Stimulated activated CD8-positive, alpha-beta memory T cell treated with anti-CD3 and anti-CD28 coated beads, Interleukin-15, amount 100 ng/mL, for 1 hour (primary cell): ENCODE measurements at places on chromosomes 7 and 10.

DNA sequence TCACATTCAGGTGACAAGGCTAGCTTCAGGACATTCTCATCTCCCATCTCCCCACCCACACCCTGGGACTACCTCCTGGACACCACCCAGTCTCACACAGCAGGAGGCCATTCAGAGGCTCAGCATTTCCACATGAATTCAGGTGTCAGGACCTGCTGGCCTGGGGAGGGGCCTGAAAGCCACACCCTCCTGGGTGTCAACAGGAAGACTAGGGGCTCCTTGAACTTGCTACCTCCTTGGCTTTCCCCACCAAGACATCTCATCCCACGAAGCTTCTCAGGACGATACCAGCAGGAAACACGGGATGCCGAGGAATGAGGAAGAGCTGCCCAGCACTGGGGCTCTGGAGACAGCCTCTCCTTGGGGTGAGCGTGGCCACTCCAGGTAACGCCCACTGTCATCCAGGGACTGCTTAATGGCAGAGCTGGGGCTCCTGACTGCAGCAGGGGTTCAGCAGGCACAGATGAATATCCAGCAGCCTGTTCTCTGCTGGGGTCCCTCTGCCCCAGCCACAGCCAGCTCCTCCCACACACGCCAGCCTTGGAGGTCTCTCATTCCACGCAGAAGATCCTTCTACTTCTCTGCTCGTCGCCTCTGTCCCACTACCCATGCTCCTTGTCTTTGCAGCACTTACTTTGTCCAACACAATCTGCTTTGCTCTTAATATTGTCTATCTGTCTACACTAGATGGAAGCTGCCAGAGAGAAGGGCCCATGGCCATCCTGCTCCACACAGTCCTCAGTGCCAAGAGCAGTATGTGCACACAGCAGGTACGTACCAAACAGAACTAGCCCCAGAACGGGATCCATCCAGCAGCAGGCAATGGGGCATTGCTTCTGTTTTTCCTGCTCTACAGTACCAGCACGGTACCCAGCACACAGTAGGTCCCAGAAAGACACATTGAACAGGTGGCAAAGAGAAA, 88.7 kb downstream of the FAM53B start:
- no peak for DNase-seq

- no peak for DNase-seq
These were observed 115.8 kb upstream of the CARD11 start for GRCh38 chr7:3159445-3159844.

- DNase-seq = no peak
These were observed 37.6 kb downstream of the MYL10 start for GRCh38 chr7:101591504-101591903.

- DNase-seq = no peak
These were observed 17.0 kb upstream of the CASD1 start for GRCh38 chr7:94492601-94493000.

DNA sequence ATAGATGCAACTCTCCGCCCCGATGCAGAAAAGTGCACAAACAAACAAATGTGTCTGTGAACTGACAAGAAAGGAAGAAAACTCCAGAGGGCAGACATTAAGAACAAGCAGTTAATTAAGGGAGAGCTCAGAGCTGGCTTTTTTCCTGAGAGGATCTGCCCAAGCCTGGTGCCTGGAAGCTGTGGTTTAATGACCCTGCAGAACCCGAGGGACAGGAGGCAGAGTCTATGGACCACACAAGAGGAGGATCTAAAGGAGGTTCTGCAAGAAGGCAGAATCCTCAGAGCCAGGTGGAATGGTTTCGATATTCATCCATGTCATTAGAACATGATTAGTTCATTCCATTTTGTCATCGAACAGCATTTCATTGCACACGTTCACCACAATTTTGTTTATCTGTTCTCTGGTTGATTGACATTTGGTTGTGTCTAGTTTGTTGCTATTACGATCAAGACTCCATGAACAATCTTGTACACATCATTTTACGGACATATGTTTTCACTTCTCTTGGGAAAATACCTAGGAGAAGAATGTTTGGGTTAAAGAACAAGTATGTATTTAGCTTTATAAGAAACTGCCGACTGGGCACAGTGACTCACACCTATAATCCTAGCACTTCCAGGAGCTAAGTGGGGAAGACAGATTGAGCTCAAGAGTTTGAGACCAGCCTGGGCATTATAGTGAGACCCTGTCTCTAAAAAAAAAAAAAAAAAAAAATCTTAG, 560.2 kb downstream of the CALN1 start:
- no peak for DNase-seq

DNA sequence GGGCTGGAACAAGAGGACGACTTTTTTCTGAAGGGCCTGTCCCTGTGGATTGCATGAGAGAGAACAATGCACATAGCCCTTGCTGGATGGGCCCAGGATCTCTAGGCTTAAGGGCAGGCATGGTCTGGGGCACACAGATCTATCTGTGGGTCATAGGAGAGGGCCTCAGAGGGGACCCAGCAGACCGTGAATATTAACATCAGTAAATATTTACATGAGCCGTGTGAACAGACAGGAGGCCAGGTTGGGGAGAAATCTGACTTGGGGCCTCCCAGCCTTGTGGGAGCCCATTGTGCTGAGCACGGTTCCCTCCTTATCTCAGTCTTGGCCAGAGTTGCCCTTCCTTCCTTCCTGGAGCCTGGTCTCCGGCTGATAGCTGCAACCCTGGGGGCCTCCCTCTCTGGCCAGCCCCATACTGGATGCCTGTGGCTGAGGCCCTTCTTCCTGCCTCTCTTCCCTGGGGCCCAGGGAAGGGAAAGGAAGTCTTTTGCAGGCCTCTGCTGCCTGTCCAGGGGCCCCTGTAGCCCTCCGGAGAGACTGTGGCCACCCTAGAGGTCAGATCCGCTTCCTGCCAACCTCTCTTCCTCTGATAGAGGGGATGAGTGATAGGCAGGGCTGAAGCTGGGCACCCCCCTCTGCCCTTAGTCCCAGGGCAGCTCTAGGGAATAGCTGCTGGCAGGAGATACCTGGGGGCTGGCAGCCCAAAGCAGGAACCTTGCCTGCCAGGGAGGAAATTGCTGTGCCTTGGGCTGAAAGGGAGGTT, 44.5 kb upstream of the TRIM8 start:
- no peak for DNase-seq

DNA sequence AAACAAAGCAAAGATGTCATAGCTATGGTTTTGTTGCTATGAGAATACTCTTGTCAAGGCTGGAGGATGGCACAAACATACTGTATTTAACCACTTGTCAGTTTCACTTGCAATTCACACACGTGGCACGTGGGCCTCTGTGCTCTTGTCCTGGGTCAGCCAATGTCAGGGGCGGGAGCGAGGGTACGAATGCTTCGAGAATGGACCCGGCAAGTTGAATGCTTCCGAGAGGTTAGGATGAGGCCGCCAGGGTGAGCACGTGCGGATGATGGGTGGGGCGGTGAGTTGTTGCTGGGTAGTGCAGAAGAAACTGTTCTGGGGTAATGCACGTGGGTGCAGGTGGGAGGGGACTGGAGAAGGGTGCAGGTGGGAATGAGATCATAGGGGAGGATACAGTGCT, 10.4 kb upstream of the OCM2 start:
- DNase-seq = no peak

- no peak for DNase-seq
These were observed 21.6 kb upstream of the UNCX start for GRCh38 chr7:1210979-1211608.

GRCh38 chr7:112346381-112347060, 103.7 kb upstream of the IFRD1 start:
- no peak for DNase-seq

GRCh38 chr7:29355388-29355787, 160.8 kb downstream of the CHN2 start:
- no peak for DNase-seq

DNA sequence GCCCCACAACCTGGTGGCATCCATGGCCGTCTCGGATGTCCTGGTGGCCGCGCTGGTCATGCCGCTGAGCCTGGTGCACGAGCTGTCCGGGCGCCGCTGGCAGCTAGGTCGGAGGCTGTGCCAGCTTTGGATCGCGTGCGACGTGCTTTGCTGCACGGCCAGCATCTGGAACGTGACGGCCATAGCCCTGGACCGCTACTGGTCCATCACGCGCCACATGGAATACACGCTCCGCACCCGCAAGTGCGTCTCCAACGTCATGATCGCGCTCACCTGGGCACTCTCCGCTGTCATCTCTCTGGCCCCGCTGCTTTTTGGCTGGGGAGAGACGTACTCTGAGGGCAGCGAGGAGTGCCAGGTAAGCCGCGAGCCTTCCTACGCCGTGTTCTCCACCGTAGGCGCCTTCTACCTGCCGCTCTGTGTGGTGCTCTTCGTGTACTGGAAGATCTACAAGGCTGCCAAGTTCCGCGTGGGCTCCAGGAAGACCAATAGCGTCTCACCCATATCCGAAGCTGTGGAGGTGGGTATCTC, 1.1 kb downstream of the HTR5A start:
- DNase-seq = no peak

DNA sequence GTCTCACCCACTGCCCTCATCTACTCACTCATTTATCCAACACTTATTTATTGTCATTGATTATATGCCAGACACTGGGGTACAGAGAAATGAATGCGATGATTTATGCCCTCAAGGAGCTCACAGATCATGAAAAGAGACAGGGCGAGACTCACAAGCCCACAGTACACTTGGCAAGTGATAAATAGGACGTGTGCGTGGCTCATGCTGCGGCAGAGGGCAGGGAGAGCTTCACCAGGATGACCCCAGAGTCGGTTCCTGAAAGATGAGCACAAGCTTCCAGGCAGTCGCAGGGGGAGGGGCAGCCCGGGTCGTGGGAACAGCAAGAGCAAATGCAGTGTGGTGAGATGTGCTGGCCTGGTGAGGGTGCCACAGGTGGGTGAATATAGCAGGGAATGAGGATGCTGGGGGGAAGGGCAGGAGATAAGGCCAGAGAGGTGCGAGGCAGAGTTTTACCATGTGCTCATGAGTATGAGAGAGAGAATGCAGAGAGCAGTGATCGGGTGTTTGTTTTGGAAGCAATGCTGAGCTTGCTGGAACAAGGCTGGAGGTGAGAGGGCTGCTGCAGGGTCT, 70.9 kb downstream of the ATXN7L1 start:
- DNase-seq = no peak

DNA sequence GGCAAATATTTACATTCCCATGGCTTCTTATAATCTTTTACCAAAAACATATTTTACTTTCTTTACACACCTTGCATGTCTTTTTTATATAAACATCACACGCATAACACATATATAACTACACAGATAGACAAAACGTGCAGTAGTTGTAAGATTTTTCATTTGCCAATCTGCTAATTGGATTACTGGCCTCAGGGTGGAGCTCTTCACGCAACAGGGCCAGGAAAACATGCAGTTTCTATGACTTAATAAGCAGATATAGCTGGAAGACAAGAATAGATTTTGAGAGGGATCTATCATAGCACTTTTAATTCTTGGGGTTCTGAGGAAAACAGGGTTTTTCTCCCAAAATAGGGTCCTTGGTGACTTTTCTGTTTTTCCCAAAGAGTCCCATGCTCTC, 12.7 kb downstream of the ACADSB start:
- DNase-seq = no peak

GRCh38 chr10:53209944-53210611, 437.5 kb upstream of the MBL2 start:
- DNase-seq = no peak

- no peak for DNase-seq
These were observed 27.3 kb downstream of the SEC23IP start for GRCh38 chr10:119919826-119920225.

DNA sequence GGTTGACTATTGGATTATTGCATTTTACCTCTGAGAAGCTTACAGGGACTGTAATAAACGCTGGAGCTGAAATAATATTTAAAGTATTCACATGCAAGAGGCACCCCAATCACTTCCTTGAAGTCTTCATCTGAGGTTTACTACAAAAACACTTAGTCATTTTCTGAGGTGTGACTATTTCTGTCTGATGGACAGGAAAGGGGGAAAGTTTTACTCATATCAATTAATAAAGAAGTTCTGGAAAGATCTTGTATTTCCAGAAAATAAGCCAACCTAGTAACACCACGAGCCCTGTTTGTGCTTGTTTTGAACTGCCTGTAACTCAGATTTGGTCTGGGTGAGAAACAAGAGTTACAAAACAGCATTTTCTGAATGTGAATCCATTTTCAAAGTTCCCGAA, 63.9 kb upstream of the PRKCQ start:
- DNase-seq = no peak

DNA sequence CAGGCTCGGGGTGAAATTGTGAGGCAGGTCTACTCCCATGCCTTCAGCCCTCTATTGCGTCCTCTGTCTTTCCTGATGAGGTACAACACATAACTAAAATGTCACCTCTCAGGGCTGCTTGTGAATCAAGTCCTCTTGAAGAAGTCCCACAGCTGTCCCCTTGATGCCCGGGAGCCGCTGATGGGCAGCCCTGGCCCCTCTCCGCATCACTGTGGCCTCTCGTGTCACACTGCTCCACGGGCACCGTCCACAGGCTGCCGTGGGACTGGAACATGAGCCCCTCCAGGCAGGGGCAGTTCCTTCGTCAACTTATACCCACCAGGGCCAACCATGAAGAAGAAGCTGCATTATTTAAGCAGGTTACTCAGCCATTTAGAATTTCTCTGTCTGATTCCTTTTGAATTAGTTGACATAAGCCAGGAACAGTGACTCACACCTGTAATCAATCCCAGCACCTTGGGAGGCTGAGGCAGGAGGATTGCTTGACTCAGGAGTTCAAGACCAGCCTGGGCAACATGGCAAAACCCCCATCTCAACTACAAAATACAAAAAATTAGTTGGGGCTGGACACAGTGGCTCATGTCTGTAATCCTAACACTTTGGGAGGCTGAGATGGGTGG, 58.5 kb upstream of the UBE3C start:
- no peak for DNase-seq

GRCh38 chr7:111098011-111098925, 7.3 kb downstream of the LRRN3 start:
- peak; percentile 25 for DNase-seq

DNA sequence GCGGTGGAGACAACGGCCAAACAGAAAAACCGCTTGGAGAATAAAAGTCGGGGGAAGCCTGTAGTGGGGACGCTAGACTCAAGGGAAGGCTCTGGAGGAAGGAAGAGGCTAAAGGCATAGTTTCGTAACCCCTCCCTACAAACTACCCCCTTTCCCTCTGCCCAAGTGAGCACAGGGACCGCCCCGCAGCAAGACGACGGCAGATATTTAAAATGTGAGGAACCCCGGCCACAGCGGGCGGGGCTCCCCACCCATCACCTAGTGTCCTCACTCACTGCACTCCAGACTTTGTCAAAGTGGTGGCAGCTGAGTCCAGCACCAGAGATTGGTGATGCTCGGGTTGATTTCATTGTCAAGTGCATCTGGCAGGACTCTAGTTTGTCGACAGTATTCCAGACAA, 69.1 kb downstream of the PRKAG2 start:
- no peak for DNase-seq

GRCh38 chr7:94133460-94133859, 129.3 kb upstream of the BET1 start:
- DNase-seq = no peak

GRCh38 chr7:28686418-28686800, 271.7 kb downstream of the TRIL start:
- no peak for DNase-seq

DNA sequence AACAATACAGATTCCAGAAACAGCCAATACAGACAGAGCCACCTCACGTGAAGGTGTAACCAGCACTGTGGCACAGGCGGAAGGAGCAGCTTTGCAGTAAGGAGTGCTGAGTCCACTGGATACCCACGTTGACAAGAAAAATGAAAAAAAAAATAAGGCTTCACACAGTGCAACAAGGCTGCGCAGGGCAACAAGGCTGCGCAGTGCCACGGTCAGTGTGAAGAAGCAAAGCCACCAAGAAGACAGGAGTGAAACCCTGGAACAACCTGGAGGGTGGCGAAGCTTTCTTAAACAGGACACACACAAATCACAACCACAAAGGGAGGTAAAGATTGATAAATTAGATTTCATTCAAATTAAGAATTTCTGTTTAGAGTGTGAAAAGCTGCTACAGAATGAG, 204.0 kb downstream of the MAD1L1 start:
- no peak for DNase-seq
